Coronary artery (tissue), 2 donors: ENCODE measurements at places on chromosomes 6 and 20.

GRCh38 chr6:87965806-87966205 is 81.8 kb upstream of the SPACA1 start:
- DNase-seq: no peak

DNA sequence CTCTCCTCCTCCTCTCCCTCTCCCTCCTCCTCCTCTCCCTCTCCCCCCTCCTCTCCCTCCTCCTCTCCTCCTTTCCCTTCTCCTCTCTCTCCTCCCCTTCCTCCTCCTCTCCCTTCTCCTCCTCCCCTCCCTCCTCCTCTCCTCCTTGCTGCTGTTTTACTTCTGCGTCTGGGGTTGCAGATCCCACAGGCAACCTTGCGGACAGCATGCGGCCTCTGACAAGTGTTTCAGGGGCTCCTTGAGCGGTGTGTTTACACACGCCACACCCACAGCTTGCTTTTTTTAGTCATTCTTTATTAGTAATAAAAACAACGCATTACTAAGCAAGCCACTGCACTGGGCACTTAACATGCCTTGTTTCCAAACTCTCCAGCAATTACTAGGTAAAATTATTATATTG is 81.9 kb downstream of the TFAP2C start:
- DNase-seq: no peak

- no peak for DNase-seq
These were observed 143.4 kb upstream of the HMGN3 start for GRCh38 chr6:79377888-79378348.

- no peak for DNase-seq
These were observed 154.0 kb downstream of the TSHZ2 start for GRCh38 chr20:53126185-53126584.

DNA sequence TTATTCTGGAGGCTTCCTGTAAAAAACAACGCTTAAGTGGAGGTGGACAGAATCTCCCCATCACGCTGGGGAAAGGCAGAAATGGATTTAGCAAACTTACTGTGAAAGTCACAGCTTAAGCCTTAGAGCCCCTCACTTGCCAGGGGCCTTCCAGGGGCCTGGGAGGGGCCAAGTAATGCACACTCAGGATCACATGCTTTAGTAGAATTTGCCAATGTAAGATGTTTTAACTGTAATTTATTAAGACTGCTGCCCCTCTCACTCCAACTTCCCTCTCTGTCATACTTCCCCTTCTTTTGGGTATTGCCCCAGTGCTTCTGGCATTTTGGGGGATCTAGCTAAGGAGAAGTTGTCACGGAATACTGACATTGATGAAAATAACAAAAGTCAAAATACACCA is 12.6 kb upstream of the ADA start:
- no peak for DNase-seq

DNA sequence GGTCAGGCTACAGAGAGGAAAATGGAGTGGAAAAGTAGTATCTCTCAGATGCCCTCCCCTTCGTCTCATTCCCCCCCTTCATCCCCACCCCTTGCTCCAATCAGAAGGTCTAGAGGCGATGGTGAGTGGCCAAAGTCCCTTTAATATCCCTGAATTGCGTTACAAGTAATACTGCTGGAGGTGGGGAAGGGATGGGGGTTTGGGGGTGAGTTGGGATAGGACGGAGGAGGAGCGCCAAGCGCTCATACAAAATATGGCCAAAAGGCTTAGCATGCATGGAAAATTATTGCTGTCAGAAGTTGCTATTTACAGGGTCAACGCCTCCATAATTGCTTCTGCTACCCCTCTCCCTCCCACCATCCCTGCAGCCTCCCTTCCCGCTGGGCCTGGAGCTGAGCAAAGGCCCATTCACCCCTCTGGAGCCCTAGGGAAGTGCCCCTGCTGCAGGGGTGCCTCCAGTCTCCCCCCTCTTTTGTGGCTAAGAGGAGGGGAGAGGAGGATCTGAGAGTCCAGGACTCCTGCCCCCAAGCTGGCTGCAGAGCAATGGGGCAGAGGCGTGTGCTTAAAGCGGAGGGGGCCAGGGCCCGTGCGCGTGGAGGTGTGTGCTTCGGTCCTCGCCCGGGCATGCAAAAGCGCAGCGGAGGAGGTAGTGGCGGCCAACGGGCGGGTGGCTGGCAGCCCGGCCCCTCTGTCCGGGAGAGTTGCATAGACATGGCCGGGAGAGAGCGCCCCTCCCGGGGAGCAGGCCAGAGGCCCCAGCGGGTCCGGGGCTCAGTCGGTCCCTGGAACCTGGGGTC is 8.7 kb upstream of the SRXN1 start:
- DNase-seq: no peak

- no peak for DNase-seq
These were observed 41.8 kb downstream of the XRN2 start for GRCh38 chr20:21344961-21345360.

GRCh38 chr6:47097092-47097945 is 55.2 kb upstream of the ADGRF1 start:
- DNase-seq: no peak

DNA sequence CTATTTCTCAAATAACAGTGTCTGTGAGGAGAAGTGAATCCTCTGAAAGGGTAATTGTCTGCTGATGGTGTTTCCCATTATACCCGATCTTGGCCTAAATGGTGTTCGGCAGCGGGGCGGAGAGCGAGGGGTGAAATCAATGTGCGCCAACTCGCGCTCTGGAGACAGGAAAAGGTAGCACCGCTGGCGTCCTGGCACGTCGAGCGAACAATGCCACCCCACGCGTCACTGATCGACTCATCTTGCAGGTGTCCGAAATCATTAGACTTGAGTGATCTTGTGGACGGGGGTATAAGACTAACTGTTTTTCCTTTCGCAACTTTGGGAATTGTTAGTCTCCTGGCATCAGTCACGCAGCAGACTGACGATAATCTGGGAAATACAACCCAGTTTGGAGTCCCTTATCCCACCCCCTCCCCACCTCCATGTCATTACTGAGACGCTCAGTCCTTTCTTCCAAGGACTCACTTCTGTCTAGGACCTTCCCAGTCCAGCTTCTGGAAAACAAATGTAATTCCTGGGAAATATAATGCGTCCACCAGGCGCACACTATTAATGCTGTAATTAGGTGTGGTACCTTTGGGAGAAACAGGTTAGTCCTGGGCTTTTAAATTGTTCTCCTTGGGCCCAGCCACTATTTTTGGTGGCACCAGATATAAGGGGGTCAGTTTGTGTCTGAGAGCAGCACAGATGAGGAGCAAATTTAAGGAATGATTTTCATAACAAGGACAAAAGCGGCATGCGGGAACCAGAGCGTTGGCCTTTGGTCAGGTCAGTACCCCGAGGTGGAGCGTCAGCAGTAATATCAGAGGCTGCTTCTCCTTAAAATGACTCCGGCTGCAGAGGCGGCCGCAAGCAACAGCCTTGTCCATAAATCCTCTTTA is 2.3 kb downstream of the LINC00237 start:
- DNase-seq: no peak

GRCh38 chr6:169289619-169290339 is 36.1 kb upstream of the THBS2 start:
- DNase-seq: no peak

- no peak for DNase-seq
These were observed 108.4 kb downstream of the RTN4IP1 start for GRCh38 chr6:106520711-106521401.

DNA sequence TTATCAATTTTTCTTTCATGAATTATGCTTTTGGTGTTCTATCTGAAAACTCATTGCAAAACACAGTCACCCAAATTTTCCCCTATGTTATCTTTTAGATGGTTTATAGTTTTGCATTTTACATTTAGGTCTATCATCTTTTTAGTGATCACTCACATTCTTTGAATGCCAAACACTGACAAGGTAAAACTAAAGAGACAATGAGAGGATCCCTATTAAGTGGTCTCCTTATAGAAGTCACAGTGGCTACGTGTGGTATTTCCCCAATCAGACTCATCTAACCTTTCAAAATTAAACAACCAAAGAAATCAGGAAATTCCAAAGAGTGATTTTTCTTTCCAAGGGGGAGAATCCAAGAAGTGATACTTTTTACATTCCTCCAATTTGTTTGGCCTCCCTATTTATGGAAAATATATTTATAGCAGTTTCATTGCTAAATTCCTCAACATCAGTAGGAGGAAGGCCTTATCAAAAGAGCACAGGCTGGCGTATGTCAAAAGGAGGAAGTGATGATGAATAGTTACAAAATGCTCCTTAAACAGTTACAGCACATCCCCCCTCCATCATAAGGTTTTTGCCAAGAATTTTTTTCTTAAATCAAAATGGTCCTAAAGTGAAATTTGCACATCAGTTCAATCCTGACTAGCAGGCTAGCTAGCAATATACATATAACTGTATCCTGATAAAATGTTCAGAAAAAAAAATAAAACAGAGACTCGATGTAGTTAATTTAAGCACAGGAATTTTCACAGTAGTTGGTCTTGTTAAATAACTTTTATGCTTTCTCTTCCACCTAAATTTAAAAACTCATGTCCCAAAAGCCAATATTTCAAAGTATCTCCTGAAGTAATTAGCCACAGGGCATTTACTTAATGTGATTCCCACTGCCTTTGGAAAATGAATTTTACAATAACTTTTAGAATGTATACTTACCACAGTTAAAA is 76.2 kb upstream of the IPCEF1 start:
- DNase-seq: no peak

GRCh38 chr6:78597966-78598365 is 269.4 kb upstream of the IRAK1BP1 start:
- no peak for DNase-seq

DNA sequence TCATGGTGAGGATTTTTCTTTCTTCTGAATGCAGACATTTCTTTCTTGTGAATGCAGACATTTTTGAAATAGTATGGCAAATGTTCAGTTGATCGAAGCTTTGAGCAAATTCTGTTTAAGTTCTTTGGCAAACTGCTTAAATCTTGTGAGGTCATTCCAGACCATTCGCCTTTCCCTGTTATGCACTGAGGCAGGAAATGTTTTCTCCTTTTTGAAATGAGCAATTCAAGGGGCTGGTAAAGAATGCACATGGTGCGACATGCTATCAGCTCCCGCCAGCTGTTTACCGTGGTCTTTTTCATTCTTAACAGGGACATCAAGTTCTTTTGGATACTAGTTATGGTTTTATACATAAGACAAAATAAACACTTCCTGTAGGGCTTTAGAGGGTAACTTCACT is 112.0 kb upstream of the CCN2 start:
- DNase-seq: no peak

DNA sequence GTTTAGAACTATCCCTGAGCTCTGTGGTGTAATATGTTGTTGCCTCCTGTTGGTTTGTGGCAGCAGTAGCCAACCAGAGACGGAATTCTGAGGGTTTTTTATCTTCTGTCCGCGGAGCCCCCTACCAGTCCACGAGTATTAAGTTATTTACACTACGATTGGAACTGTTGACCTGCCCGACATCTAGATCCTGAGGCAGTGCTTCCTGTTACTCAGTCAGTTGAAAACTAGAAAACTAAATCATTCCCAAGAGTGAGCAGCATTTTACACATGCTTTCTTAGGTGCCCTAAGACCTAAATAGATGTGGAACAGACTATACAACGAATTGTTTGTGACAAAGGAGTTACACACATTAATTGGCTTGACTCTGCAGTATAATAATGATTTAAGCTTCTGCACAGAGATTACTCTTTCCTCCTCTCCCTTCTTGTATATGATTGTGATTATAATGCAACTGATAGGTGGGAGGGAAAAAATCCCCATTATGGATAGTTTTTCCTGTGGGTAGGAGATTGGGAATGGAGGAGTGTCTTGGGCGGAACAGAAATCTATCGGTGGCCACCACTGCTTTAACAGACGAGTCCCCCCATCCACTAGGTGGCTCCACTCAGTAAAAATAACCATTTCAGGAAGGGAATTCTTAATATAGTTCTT is 1.7 kb downstream of the LOC128125822 start:
- no peak for DNase-seq
